AG04450 (cell line): ENCODE measurements at places on chromosomes 5 and 9.

DNA sequence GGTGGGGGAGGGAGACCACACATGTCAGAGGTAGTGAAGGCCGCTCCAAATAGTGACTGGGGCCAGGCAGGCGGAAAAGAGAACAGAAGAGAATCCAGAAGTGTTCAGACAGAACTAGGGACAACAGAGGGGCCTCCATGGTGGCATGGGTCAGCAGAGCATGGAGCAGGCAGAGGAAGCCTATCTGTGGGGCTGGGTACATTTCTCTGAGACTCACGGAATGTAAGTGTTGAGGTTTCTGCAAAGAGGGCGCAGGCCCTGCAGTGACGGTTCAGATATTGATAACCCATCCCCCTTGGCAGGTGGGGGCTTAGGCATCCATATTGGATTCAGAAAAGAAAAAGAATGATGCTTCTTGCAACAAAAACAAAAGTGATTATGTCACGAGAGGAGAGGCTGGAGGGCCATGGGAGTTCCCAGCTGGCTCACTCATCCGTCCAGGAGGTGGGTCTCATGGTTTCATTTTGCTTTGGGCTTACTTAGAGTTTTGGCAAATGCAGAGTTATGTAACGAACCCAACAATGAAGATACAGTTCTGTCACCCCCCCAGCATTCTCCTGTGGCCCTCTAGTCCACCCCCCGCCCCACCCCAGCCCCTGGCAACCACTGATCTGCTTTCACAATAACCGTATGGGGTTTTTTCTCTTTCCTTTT, 5.4 kb upstream of the RMND5B start:
- no peak for DNase-seq

GRCh38 chr5:102834438-102834964, 79.4 kb downstream of the PAM start:
- no peak for DNase-seq

- DNase-seq = no peak
These were observed 3.2 kb downstream of the TOR2A start for GRCh38 chr9:127731938-127732337.

DNA sequence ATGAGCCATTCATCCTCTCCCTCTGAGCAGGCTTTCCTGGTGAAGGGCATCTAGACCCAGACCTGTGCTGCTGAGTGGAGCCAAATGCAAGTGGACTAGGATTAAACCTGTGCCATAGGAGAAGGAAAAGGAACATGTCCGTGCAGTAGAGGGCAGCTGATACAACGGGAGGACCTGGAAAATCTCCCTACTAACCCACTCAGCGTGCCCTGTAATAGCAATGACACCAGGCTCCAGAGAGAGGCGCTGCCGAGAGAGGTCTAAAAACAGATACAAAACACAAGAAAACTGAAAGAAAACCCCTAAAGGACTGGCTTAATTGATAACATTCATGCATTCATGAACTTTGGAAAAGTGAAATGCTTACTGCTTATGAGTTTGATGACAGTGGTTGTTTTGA, 60.8 kb downstream of the PFDN1 start:
- DNase-seq = no peak

- DNase-seq = no peak
These were observed 23.3 kb downstream of the TNFSF15 start for GRCh38 chr9:114782586-114782985.
